ENCODE measurements at places on chromosomes 5 and 9. TPM values are rescaled to one million over a fixed set of nuclear protein-coding genes. Genes with fewer than 3 reads are reported as not detected.

The ZNF462 gene
- not detected for total RNA-seq

The OCLN gene
- 0.56 TPM for total RNA-seq

The FGFR4 gene
- 2.2 TPM for total RNA-seq

The SPOUT1 gene
- 91.2 TPM for total RNA-seq

The PPP3R2 gene
- not detected for total RNA-seq

The GPR150 gene
- total RNA-seq: 0.45 TPM

The PHF24 gene
- not detected for total RNA-seq

The ANKRD31 gene
- total RNA-seq: 0.99 TPM
